NCI-H2081 treated with DMSO at 0.1 percent for 48 hours (cell line): ENCODE measurements at places on chromosomes 3 and 15.

DNA sequence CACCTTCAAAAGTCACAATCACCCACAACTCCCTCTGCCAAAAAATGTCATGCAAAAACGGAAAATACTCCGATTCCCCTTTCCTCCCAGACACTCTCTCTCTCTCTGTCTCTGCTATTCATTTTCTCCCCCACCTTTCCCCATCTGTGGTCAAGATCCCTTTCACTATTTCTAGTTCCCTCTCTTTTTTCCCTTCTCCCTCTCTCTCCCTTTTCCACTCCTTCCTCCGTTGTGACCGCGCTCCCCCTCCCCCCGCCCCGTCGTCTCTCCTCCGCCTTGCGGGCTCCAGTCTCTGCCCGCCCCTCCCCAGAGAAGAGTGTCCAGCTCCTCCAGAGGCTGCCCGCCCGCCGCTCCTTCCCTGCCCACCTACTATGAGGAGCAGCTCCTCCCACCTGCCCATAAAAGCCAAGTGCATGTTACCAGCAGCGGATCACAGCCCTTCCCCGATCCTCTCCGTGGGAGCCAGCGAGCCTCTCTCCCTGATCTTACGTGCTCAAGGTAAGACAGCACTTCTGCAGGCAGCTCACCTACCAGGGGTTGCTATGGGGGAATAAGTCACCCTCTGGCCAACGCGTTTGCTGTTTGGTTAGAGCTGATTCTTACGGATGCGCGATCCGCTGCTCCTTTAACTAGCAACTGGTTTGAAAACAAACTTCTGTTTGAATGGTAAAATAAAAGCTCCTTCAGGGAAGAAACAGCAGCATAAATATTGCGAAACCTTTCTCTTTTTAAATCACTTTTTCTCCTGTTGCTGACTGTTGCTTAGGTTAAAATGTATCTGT lies at the start of gene COL8A1:
Gene COL8A1, plus strand, starts transcription at position 428 of the 782 bp plus-strand sequence. CDS start 152,089 bp downstream, outside the sequence.
- DNase-seq = no peak

DNA sequence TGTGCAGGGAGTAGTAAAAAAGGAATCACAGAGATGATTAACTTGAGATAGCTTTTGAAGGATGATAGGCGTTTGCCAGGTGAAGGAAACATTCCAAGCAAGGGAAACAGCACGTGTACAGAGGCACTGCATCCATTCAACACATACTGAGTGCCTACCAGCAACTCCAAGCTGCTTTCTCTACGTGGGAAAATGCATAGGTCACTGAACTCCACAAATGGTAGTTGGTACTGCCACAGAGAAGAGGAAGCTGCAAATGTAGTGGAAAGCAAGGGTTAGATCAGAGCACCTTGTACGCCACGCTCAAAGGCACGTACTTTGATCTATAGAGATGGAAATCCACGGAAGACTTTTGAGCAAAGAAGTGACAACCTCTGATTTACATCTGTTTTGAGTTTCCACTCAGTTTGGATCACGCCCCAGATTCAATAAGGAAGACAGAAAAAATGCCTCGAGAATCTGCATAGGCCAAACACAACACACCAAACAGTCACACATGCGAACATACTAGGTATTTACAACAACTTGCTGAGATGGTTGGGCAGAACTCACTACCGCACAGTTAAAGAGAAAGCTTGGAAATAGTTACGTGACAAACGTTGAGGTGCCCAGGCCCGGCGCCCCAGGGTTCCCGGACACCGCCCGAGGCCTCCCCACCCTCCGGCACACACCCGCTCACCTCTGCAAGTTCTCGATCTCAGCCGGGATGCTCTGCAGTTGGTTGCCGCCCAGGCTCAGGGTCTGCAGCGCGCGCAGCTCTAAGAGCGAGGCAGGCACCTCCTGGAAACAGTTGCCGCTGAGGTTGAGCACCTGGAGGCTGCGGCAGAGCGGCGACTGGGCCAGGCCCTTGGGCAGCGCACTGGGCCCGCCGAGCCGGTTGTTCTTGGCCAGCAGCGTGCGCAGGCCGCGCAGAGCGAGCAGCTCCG lies 826 bp downstream of the LRRC58 start:
- no peak for DNase-seq

DNA sequence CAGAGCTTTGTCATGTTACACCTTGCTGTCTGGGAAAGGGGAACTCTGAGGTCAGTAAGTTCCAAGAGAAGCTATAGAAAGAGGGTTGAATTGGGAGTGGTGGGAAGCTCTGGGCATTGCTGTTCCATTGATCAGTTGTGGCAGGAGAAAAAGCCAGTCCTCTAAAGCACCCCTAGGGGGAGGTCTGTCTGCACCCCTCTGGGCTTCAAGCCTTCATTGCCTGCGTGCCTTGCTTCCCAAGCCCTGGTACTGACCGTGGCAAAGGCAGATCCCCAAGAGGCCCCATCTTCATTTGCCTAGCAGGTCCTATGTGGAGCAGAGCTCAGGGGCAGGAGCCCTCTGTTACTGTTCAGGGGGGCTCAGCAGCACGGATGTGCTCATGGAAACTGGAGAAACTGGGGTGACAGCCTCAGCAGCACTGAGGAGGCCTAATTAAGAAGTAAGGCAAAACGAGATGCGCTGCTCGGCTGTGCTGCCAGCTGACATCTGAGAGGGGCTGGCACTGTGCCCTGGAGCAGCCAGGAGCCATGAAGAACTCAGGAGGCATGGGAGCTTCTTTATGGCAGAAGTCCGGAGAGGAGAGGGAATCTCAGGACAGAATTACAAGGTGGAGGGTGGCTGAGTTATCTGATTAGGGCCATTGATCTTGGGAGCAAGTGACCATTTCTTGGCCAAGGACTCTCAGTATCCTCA lies 270.9 kb downstream of the RPLP1 start:
- DNase-seq = no peak

- peak; percentile 83 for DNase-seq
Observed at GRCh38 chr3:154323891-154324738, at the start of gene DHX36. Gene DHX36, minus strand, starts transcription at chr3:154324487. Its CDS starts 71 bp downstream, at chr3:154324416.

DNA sequence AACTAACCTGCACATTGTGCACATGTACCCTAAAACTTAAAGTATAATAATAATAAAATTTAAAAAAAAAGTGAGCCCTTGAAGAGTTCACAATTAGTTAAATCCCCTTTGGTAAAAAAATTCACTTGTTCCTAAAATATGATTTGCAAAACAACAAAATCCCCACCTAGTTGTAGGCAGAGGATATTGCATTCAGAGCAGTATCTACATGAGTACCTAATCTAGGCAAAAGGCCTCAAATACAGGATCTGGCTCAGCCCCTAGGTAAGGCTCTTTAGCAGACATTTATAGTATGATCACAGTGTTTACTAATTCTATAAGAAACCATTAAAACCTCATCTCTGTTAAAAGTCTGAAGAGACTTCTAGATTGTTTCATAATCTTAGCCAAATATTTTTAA lies 89.3 kb upstream of the CCDC80 start:
- DNase-seq = no peak
